SW480 (cell line): ENCODE measurements at places on chromosomes 2 and 18.
A peak's percentile ranks its signal among the peaks of the same experiment; 100 is the strongest.

GRCh38 chr2:15050483-15050882, 418.0 kb downstream of the LRATD1 start:
- DNase-seq: peak; percentile 12

- peak; percentile 22 for DNase-seq
Measured at GRCh38 chr2:133509777-133510176, 58.5 kb downstream of the NCKAP5 start.

GRCh38 chr18:55003695-55004094, 44.4 kb upstream of the CCDC68 start:
- no peak for DNase-seq

GRCh38 chr2:54977149-54977548, 73.1 kb downstream of the RTN4 start:
- no peak for DNase-seq

- peak; percentile 91 for DNase-seq
Measured at GRCh38 chr2:14634489-14635390, 2.2 kb downstream of the LRATD1 start.

GRCh38 chr2:51711766-51712165, 679.8 kb upstream of the NRXN1 start:
- no peak for DNase-seq

DNA sequence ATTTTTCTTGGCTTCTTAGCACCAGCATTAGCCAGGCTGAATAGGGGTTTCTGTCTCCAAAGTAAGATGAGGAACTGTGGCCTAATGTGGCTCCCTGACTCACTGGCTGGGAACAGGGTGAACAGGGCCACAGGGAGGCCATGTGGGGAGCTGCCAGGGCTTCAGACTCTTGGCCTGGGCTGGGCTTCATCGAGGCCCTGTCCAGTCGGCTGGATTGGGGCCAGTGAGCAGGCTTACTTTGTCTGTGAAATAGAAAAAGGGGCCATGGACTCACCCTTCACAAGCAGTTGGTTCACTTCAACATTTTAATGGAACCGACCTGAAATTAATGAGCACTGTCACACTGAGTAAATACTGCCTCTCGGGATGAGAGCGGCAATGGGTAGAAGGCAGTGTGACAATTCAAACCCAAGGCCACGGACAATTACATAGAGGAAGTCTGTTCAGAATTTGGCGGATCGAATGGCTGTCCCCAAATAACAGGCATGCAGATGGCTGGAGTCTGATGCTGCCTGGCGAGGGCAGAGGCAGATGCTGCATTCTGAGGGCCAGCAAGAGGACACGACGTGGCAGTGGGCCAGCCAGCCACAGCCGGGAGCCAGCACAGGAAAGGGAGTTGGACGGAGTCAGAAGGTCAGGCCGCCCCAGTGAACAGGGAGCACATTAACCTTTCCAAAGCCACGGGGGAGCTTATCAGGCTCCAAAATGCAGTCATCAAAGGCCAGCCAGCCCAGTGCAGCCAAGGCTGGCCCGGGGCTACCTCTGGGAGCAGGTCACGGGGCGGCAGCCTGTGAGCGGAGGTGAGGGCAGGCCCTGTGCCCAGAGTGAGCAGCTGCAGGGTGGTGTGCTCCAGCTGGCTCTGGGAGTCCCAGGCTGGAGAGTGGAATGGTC, 146.6 kb upstream of the REV1 start:
- no peak for DNase-seq

- DNase-seq: no peak
Measured at GRCh38 chr18:12543697-12544096, 114.2 kb downstream of the SPIRE1 start.

GRCh38 chr2:158733430-158733755, 61.7 kb upstream of the DAPL1 start:
- no peak for DNase-seq

GRCh38 chr2:16678964-16679363, 13.3 kb upstream of the CYRIA start:
- no peak for DNase-seq

- no peak for DNase-seq
Measured at GRCh38 chr2:74206180-74206688, 7.8 kb downstream of the MTHFD2 start.

- no peak for DNase-seq
Measured at GRCh38 chr2:165239856-165240515, 772 bp downstream of the SCN2A start.

DNA sequence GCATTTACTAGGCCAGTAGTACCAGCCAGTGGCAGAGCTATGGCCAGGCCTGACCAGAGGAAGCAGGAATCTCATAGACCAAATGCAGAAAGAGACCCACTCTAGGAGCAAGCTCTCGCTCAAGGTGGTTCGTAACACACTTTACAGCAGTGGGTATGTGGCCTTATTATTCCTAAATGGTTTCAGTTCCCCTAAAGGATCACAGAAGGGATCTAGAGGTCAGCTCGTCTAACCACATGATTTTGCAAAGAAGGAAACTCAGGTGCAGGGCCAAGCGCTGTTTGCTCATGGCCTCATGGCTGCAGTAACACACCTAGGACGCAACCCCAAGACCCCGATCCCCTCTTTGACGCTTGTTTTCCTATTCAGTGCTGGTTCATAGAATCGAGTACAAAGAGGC, 65.5 kb upstream of the ATG16L1 start:
- no peak for DNase-seq

DNA sequence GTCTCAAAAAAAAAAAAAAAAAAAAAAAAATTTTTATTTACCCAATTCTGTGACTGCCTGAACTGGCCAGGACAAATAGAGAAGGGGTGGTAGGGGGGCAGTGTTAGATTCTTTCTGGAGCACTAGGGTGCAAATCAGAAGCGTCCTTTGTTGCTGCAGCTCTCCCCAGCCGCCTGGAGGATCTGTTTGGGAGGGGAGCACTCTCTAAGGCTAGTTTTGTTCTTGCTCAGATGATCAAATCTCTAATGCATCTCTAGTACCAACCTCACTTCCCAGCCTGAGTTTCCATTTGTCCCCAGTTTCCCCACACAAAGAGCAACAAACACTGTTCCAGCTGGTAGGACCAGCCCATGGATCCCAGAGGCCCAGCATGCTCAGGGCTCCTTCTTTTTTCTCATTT, 83.0 kb downstream of the GBX2 start:
- DNase-seq: no peak

DNA sequence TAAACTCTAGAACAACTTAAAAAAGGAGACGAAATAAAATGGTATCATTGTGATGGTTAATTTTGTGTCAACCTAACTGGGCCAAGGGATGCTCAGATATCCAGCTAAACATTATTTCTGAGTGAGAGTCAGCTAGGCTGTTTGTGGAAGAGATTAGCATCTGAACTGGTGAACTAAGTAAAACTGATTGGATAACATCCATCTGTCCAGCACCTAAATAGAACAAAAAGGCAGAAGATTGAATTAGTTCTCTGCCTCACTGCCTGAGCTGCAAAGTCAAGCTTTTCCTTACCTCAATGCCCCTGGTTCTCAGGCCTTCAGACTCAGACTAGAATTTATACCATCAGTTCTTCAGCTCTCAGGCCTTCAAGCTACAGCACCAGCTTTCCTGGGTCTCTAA, 30.0 kb downstream of the PPP3R1 start:
- DNase-seq: no peak

DNA sequence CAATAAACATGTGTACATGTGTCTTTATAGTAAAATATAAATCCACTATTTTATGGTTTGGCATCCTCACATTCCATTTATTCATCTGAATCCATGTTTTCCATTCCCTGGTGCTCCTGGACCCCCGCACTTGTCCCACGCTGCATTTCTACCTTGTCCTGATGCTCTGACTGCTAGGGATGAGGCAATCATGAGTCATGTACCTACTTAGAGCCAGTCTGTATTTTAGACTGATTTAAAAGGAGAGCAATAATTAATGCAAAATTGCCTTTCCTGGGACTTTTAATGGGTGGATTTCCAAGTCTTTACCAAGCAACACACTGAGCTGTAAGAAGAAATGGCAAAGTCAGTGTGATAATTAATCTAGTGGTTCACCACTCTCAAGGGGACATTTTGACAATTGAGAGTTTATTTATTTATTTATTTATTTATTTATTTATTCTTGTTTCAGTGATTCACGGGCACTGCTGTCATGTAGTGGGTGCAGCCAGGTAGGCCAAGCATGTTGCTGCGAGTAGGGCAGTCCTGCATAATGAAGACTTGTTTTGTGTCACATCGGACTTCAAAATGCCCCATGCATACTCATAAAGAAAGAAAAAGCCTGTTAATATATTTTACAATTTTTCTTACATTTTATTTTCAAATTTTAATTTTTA, 419.3 kb upstream of the VWC2L start:
- DNase-seq: no peak

- no peak for DNase-seq
Measured at GRCh38 chr2:156736950-156737349, 300.8 kb downstream of the GPD2 start.

DNA sequence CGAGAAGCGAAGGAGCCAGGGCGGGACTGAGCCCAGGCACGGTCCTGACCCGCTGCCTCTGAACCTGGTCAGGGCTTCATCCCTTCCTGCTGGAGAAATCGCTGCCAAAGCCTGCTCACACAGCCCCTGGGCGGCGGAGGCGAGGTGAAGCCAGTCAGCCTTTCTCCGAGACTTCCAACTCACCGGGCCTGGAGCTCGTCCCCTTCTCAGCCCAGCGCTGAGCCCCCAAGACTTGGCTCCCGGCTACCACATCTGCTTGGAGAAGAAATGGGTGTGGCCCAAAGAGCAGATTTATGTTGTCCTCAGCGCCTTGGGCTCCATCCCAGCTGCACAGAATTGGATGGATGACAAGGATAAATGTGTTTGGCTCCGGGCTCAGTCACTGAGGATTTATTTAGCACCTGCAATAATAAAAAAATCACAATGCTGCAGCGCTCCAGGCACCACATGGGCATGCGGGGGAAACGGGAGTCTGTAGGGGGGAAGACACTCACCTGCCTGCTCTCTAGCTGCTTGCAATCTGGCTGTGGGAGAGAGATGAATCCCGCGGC, 64.9 kb downstream of the ACTR2 start:
- DNase-seq: no peak

DNA sequence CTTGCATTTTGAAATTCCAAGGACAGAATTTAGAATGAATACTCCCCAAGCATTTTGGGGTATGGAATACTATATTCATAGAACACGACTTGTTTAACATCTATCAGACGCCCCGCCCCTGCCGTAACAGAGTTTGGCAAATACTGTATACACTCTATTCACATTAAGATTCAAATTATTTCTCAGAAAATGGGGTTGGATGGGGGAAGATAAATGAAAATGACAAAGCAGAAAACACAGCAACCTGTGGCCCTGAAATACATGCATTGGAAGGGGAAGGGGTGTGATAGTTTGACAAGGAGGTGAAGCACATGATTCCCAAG, 634.6 kb upstream of the SLC39A10 start:
- DNase-seq: no peak

DNA sequence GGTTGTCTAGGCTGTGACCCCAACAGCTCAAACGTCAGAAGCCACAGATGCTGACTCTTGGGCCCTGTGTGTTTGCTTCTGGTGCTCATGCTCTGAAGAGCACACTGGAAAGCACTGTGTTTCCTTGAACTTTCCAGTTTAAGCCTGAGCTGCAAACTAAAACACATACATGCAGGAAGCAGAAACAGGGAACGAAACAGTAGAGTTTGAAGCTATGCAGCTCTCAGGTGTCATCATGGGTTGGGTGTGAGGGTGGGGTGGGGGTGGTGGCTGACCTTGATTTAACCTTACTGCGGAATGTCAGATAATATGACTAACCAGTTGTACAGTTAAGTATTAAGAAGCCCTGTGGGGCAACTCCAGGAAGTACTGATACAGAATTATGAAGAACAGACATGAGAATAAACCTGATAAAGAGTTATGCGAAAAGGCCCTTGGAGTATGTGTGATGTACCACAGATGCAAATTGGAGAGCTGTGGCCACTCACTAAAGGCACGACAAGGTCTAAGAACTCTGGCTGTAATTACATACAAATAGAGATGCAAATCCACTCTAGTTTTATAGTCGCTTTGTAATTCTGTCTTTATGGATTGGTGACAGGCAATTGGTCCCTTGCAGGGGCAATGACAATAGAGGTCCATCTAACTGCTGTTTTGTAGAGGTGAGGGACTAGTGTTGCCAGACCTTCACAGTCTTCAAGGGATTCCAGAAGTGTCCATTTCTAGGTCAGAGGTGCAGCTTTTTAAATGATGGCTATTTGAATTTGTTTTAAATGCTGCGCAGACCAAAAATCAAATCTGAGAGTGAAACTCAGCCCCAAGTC, 273.1 kb downstream of the NAPG start:
- peak; percentile 62 for DNase-seq

- DNase-seq: no peak
Measured at GRCh38 chr18:7741640-7742039, 174.5 kb downstream of the PTPRM start.

DNA sequence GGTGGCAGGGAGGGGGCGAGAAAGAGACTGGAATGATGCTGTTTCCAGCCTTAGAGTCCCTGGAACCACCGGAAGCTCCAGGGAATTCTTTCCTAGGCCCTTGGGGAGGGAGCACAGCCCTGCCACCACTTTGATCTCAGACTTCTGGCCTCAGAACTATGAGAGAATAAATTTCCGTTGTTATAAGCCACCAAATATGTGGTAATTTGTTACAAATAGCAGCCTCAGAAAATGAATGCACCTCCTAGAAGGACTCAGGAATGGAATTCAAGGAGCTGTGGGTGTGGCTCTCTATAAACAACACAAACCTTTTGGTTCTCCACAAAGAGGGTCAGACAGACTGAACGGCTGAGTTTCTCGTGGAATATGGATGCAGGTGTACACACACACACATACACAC, 144.5 kb downstream of the ACKR3 start:
- DNase-seq: peak; percentile 41

DNA sequence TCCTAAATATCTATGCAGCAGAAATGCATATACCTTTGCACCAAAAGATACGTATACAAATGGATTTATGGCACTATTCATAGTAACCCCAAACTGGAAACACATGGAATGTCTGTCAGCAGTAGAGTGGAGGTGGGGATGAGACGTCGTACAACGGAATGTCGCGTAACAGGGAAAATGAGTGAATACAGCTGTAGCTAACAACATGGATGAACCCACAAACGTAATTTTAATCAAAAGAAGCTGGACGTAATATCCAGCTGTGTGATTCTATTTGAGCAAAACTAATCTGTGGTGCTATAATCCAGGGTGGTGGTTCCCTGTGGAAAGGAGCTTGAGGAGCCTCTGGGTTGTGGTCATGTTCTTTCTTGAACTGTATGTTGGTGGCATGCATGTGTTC, 89.9 kb downstream of the MTA3 start:
- DNase-seq: no peak

DNA sequence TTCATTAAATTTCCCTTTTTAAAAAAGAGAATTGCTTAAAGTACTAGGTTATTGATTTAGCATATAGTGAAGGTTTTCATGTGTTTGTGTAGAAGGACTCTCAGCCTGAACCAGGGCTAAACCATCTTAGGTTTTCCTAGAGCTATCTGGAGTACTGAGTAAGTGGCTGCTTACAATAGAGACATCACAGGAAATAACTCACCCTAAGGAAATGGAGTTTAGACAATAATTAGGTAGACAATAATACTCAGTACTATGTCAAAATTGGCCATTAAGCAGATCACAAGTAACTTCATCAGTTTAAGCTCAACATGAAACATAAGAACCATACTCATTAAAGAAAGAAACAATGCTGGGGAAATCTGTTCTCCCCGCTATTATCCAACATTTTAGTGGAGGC, 240.0 kb downstream of the RND3 start:
- no peak for DNase-seq

- DNase-seq: no peak
Measured at GRCh38 chr2:26054598-26055348, 20.9 kb downstream of the RAB10 start.

- no peak for DNase-seq
Measured at GRCh38 chr2:63628403-63628942, 39.7 kb downstream of the MDH1 start.

- DNase-seq: no peak
Measured at GRCh38 chr2:47422016-47422415, 19.1 kb downstream of the MSH2 start.

GRCh38 chr2:174121612-174122011, 126.7 kb downstream of the OLA1 start:
- peak; percentile 72 for DNase-seq
